Activated CD4-positive, CD25-positive, alpha-beta regulatory T cell (primary cell): ENCODE measurements at places on chromosomes 12 and 14.

GRCh38 chr14:50657753-50658152 lies 10.4 kb downstream of the SAV1 start:
- DNase-seq = no peak

DNA sequence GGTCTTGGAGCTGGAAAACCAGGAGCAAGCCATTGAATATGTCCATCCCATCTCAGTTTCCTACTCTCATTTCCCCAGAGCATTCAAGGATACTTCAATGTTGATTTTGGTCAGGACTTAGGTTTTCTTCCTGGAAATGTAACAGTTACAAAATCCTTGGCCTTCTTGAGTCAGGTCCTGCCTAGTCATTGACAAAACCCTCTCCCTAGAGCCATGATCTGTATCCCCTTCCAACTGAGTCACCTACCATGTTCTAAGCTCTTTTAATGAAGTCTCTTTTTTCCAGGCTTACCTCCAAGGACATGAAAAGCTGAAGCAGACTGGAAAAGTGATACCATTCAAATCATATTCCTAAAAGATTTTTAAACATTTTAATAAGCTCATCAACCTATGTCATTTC lies 549.2 kb downstream of the GALC start:
- DNase-seq = no peak

DNA sequence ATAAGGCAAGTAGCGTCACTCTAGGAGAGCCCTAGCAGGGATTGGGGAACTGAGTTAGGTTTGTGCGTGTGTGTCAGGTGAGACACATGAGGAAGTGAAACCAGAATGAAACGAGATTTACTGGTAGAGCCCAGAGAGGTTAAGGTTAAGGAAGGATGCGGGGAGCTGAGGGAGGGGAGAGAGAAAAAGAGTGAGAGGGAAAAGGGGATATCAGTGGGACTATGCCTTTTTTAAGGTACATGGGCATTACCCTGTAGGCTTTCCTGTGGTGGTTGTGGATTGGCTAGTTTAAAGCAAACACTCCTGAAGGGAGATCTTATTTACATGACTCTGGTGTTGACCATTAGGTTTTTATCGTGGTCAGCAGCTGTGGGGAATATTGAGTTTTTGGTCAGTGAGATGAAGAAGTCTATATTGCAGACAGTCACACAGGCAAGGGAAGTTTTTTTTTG lies 13.9 kb downstream of the ZDHHC17 start:
- DNase-seq = no peak

DNA sequence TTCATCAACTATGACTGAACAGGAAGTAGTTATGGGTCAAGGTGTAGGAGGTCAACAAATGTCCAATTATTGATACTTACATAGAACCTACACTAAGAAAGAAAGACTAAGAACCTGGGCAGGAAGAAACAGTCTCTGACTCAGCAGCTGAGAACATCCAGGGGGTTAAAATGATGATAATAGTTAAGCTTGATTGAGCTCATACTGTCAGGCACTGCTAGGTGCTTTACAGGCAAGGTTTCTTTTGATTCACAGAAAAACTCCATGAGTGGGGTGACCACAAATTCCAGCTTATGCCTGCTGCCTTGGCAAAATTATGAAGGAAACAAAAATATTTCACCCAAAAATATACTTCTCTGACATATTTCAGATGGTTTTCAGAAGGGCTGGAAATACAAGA lies 75.0 kb downstream of the ACADS start:
- no peak for DNase-seq

DNA sequence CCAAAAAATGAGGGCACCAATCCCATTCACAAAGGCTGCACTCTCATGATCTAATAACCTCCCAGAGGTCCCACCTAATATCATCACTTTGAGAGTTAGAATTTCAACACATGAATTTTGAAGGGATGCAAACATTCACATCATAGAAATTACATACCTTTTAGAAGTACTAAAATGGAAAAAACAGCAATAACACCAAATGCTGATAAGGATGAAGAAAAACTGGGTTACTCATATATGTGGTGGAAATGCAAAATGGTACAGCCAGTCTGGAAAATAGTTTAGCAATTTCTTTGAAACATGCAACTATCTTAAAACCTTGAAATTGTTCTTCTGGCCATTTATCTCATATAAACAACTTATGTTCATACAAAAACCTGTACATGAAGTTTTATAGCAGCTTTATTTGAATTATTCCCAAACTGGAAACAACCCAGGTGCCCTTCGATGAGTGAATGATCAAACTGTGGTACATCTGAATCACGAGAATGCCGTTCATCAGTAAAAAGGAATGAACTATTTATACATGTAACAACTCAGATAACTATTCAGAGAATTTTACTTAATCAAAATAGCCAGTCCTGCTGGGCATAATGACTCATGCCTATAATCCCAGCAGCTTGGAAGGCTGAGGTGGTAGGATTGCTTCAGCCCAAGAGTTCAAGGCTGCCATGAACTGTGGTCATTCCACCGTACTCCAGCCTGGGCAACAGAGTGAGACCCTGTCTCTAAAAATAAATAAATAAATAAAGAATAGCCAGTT lies 109.4 kb upstream of the SSTR1 start:
- no peak for DNase-seq

- no peak for DNase-seq
Measured at GRCh38 chr12:83866477-83866876, 1046.1 kb downstream of the SLC6A15 start.

GRCh38 chr12:51240971-51241370 lies 2.3 kb downstream of the DAZAP2 start:
- DNase-seq = no peak

GRCh38 chr14:60736494-60736893 lies 1.9 kb downstream of the MNAT1 start:
- no peak for DNase-seq

DNA sequence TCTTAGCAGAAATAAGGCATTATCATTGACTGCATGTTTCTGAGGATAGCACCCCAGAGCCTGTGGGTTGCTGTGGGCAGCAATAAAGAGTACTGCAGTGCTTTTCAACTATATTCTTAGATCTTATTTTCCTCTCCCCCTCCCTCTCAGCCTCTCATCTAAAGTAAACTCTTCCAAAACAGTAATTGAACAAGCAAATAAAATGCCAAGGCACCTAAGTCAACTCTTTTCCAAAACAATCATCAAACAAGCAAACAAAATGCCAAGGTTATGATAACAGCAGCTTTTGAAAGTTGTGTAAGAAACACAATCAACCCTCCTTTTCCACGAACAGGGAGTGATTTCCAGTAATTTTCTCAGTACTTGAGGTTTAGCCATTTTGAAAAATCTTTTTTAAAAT lies 1542.6 kb downstream of the AACS start:
- DNase-seq = no peak

DNA sequence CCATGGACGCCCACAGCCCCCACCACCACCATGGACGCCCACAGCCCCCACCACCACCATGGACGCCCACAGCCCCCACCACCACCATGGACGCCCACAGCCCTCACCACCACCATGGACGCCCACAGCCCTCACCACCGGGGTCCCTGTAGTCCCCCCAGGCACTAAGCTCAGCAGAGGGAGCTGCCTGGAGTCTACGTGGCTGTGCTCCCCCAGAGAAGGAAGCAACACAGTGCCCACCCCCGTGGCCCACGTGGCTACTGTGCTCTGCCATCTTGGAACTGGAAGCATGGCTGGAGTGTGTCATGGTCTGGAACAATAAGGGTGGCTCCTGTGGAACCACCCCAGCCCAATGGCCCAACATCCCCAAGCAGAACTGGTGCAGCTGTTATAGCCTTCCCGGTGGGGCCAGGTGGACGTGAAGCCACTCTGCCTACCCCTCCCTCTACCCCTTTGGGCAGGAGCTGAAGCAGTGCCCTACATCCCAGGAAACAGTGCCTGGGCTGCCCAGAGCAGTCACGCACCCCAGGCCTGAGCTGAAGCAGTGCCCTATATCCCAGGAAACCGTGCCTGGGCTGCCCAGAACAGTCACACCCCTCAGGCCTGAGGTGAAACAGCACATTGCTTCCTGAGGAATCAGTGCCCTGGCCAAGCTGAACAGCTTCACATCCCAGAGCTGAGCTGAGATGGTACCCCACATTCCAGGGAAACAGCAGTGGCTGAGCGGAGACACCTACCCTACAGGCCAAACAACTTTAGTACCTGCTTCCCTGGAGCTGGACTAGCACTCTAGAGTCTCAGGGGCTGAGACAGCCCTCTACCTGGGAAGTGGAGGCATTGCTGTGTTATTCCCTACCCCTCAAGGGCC lies 9.0 kb upstream of the SFSWAP start:
- DNase-seq = no peak

GRCh38 chr14:101491841-101492240 lies 69.5 kb upstream of the DIO3 start:
- DNase-seq = no peak

DNA sequence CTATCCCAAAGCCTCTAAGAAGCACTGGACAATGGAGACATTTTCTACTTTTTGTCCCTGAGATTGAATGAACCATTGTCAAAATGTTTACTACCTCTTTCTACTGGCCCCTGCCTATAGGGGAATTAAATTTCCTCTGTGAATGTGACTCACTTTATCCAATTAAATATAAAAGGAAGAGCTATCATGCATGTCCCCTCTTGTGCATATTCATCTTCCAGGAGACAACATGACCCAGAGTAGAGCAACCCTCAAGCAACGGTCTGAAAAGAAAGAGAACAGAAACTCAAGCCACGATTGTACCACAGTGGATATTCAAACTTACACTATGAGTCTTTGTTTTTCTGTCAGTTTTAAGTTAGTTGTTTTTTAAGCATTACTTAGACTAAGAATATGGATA lies 938.4 kb upstream of the ATXN7L3B start:
- DNase-seq = no peak

GRCh38 chr12:646442-647384 lies 16.5 kb downstream of the NINJ2 start:
- DNase-seq = no peak

- DNase-seq = no peak
Measured at GRCh38 chr12:100564090-100564489, 9.4 kb upstream of the GAS2L3 start.

DNA sequence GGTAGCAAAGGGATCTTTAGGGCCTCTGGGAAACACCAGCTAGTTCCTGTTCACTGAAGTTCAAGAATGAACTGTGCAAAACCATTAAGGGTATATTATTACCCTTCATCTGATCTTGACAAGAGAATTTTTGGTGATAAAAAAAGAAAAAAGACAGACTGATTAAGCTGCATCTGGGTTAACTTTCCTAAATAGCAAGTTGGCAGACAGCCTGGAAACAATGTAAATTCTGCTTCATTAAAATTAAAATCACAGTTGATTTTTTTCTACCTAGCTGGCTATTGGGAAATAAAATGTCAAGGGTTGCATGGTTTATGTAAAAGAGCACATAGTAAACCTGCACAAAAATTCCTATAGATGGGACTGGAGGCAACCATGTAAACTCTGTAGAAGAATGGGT lies 126.6 kb upstream of the PRKD1 start:
- no peak for DNase-seq
